ENCODE measurements at places on chromosomes 5 and 9.

DNA sequence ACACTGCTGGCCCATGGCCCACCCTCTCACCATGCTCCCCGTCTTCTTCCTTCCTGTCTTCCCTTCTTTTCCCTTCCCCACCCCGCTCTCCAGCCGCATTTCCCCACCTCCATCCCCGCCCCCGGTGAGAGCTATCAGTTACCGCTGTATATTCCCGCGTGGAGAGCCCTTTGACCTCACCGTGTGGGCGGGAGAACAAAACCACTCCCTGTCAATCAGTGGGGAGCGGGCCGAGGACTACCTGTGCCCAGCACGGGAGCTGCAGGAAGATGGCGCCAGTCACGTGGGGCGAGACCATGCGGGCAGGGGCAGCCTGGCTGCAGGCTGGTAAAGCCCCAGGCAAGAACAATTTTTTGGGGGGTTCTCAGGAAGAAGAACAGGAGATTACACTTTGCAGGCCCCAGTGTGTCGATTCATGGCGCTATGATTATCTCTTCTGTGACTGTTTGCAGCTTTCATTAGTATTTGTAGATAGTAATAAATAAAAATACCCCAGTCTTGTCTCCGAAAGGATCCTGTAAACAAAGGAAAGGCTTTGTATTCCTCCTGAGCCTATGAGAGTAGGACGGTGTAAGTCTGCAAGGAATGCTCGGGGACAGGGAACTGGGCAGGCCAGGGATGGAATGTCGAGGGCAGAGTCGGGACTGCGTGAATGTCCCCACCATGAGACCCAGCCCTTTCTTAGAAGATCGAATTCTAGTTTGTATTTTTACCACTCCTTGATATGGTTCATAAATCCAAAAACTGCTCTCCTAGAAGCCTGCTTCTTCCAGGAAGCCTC, 14.8 kb upstream of the DMRT1 start:
- H3K27me3 ChIP-seq = no peaks in the 10 kb centered on the region
- H3K27ac ChIP-seq = no peak overlapping the region
- DNase-seq = no peak
- H3K4me1 ChIP-seq = no peaks in the 10 kb centered on the region

- no peak for DNase-seq
- no peak overlapping the region for H3K4me3 ChIP-seq
- no peak overlapping the region for H3K27ac ChIP-seq
- H3K4me1 ChIP-seq = no peaks in the 10 kb centered on the region
- H3K27me3 ChIP-seq = peaks cover 20% of the 10 kb centered on the region
Observed at GRCh38 chr9:87731321-87731720, 5.4 kb downstream of the CTSL start.

DNA sequence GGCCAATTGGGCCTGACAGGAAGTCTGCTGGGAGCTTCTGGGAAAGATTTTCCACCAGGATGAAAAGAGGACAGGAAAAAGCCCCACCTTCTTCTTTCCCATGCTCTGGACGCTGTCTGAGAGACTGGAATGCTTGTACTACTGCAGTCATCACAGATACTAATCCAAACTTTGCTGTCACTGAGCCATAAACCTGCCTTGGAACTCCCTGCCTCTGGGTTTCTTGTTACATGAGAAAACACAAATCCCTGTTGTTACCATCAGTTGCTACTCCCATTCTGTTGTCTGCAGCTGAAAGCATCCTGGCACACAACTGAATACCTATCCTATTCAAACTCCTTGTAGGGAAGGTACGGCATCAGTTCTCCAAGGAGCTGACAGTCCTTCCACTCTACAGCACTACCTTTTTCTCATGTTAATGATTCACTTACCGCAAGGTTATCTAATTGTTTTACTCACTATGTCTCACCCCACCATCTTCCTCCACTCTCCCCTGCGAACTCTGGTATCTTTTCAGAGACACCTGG, 167.5 kb downstream of the CDK5RAP2 start:
- no peaks in the 10 kb centered on the region for H3K4me1 ChIP-seq
- H3K27me3 ChIP-seq = no peaks in the 10 kb centered on the region
- peaks cover 22% of the 10 kb centered on the region for H3K36me3 ChIP-seq
- H3K27ac ChIP-seq = no peak overlapping the region
- H3K4me3 ChIP-seq = no peak overlapping the region

- no peaks in the 10 kb centered on the region for H3K4me1 ChIP-seq
- H3K4me3 ChIP-seq = no peak overlapping the region
- no peaks in the 10 kb centered on the region for H3K36me3 ChIP-seq
- no peaks in the 10 kb centered on the region for H3K27me3 ChIP-seq
Observed at GRCh38 chr5:110463106-110463505, 263.4 kb downstream of the TMEM232 start.

GRCh38 chr5:82155305-82155704, 122.8 kb downstream of the RPS23 start:
- no peaks in the 10 kb centered on the region for H3K36me3 ChIP-seq
- no peak overlapping the region for H3K27ac ChIP-seq
- no peaks in the 10 kb centered on the region for H3K27me3 ChIP-seq
- no peak for DNase-seq
- no peak overlapping the region for H3K4me3 ChIP-seq
- H3K4me1 ChIP-seq = no peaks in the 10 kb centered on the region

GRCh38 chr5:106121972-106122605, 1548.6 kb downstream of the EFNA5 start:
- no peaks in the 10 kb centered on the region for H3K4me1 ChIP-seq
- peak; percentile 16 for DNase-seq
- H3K4me3 ChIP-seq = no peak overlapping the region
- no peaks in the 10 kb centered on the region for H3K27me3 ChIP-seq
- no peak overlapping the region for H3K27ac ChIP-seq

DNA sequence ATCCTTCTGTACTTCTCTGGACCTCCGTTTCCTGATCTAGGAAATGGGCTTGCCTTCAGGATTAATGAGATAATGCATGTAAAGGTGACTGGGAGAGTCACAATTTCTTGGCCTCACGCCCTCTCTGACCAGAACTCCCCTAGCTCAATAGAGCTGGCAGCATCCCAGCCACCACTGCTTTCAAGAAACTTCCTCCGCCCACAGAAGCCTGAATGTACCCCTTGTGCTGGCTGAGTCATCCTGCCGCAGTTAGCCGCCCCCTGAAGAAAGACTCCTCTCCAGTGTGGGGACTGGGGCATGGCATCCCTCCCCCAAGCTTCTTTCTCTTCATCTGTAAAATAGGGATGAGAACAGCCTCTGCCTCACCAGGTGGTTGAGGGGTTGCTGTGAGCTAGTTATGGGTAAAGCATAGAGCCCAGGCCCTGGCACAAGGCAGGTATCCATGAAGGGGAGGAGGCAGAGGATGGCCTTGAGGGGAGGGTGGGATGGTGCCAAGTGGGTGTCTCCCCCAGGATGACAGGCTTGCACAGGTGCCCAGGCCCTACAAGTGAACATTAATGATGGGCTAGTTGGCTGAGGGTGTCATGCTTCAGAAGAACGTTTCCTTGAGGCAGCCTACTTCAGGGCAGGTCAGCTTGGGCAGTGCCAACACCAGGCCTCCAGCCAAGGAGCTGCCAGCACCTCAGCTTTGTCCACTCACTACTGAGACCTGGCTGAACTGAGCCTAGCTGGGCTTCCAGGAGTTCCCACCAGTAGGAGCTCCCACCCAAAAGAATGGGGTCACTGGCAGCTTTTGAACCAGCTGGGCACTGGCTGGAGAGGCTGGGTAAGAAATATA, 3.4 kb downstream of the PDLIM4 start:
- peak overlapping the region; percentile 49 for H3K27ac ChIP-seq
- H3K4me1 ChIP-seq = peaks cover 40% of the 10 kb centered on the region
- H3K27me3 ChIP-seq = peaks cover 11% of the 10 kb centered on the region
- H3K36me3 ChIP-seq = no peaks in the 10 kb centered on the region
- DNase-seq = peak; percentile 88

DNA sequence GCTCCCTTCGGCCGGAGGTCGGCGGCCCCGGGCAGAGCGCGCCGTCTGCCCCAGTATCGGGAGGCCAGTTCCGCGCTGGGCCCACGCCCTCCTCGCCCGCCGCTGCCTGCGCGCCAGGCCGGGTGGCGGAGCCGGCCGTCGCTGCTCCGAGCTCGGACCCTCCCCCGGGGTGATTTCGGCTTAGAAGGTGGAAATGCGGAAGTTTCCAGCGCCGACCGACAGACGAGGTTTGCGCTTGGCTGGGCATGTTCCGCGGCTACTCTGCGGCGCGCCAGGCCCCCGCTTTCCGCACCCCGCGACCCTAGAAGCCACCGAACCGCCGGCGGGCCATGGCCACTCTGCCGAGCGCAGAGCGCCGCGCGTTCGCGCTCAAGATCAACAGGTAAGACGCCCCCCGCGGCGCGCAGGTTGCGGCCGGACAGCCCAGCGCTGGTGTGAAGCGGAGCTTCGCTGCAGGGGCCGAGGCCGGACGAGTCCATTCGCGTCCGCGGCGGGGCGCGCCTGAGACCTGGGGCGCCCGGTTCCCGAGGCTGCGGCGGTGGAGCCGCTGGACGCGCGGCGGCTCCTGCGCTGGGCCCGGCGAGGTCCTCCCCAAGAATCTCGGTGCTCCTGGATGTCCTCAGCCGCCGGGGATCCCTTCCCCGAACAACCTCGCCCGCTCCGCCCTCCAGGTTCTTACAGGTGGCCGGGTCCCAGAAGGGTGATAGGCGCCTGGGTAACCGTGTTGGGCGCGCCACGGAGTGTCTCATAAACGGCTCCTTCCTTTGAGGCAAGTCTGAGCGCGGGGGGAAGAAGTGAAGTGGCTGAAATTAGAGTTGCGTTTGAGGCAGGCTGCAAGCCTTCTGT, at the start of gene DOCK8:
Gene DOCK8, plus strand, starts transcription at position 218 of the 846 bp plus-strand sequence. Its CDS starts 112 bp downstream, at position 330.
- peak within 1 kb of the TSS; percentile 36 for H3K27ac ChIP-seq
- DNase-seq = peak; percentile 73
- H3K36me3 ChIP-seq = no peaks in the 10 kb centered on the region
- H3K4me1 ChIP-seq = peaks cover 9% of the 10 kb centered on the region

DNA sequence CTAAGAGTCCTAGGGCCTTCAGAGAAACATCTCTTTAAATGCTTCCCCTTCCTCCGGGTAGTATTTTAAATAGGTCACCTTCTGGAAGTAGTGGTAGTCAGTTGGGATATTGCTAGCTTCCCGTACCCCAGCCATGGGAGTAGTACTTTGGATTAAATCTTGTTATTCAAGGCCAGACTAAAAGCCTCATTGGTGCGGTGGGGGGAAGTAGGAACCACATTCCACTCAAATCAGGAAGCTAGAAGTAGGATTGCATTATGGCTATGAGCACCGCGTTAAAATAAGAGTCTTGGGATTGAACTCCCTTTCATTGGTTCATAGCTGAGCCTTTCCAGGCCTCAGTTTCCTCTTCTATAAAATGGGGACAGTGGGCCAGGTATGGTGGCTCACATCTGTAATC, 6.7 kb downstream of the KCNIP1 start:
- DNase-seq = no peak
- H3K36me3 ChIP-seq = no peaks in the 10 kb centered on the region
- no peak overlapping the region for H3K4me3 ChIP-seq
- peaks cover under 1% of the 10 kb centered on the region for H3K27me3 ChIP-seq
- no peaks in the 10 kb centered on the region for H3K4me1 ChIP-seq

GRCh38 chr5:117863586-117864296, 1124.6 kb downstream of the DTWD2 start:
- H3K4me3 ChIP-seq = no peak overlapping the region
- no peak for DNase-seq
- no peaks in the 10 kb centered on the region for H3K27me3 ChIP-seq
- no peaks in the 10 kb centered on the region for H3K36me3 ChIP-seq

GRCh38 chr5:60903356-60903755, 41.5 kb downstream of the ERCC8 start:
- DNase-seq = no peak
- no peaks in the 10 kb centered on the region for H3K4me1 ChIP-seq
- H3K36me3 ChIP-seq = peaks cover 19% of the 10 kb centered on the region
- H3K27me3 ChIP-seq = no peaks in the 10 kb centered on the region

DNA sequence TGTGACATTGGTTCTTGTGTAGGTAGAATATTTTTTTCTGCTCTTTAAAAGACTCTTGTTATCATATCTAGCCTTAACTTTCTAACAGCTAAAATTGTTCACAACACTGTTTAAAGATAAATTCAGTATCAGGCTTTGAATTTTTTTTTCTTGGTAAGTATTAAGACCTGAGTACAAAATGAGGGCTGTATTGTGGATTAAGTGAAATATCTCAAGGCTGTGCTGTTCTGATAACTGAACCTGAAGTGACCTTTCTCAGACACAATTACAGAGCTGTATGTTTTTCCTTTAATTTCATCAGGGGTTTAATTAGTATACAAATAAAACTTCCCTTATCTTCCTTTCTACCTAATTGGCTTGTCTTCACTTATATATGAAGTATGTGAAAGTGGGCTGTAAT, 290.5 kb downstream of the CCDC171 start:
- no peak for DNase-seq
- H3K4me3 ChIP-seq = no peak overlapping the region
- no peaks in the 10 kb centered on the region for H3K4me1 ChIP-seq
- no peaks in the 10 kb centered on the region for H3K36me3 ChIP-seq
- no peak overlapping the region for H3K27ac ChIP-seq

GRCh38 chr9:113946496-113947115, 70.5 kb downstream of the ZNF618 start:
- no peak overlapping the region for H3K4me3 ChIP-seq
- no peaks in the 10 kb centered on the region for H3K27me3 ChIP-seq
- H3K36me3 ChIP-seq = no peaks in the 10 kb centered on the region
- no peak for DNase-seq

DNA sequence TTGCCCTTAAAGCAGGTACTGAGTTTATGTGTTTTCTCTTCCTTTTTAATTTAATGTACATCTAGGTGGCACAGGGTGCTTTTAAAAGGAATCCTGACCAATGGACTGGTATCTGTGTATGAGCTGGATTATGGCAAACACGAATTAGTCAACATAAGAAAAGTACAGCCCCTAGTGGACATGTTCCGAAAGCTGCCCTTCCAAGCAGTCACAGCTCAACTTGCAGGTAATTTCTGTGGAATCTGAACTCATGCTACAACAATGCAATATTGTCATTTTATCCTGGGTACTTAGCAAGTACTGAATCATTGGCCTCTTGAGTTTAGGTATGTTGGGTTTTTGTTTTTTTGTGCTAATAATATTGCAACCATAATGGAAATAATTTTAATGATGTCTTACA, 14.4 kb upstream of the TMOD1 start:
- H3K27me3 ChIP-seq = no peaks in the 10 kb centered on the region
- no peak overlapping the region for H3K27ac ChIP-seq
- DNase-seq = no peak
- H3K4me3 ChIP-seq = no peak overlapping the region
- peaks cover 30% of the 10 kb centered on the region for H3K36me3 ChIP-seq
- no peaks in the 10 kb centered on the region for H3K4me1 ChIP-seq

DNA sequence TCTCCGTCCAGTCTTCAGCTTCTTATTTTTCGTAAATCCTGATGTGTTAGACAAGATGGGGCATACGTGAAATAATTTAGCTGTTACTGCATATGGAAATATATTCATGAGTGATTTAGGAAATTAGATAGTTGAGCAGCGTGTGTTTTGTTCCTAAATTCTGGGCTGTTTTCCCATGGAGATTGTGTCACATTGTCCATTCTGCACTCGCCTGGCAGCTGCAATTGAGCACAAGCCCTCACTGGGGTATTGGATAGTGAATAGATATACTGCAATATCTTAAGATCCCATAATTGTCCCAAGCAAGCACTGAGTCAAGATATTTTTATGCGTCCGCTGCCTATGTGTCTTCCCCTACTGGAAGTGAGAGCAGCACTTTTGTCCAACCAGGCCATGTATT, 1027.1 kb upstream of the WWC1 start:
- H3K4me1 ChIP-seq = no peaks in the 10 kb centered on the region

GRCh38 chr9:127014216-127014909, 99.8 kb downstream of the RALGPS1 start:
- no peak overlapping the region for H3K27ac ChIP-seq
- H3K4me1 ChIP-seq = no peaks in the 10 kb centered on the region
- DNase-seq = no peak
- H3K4me3 ChIP-seq = no peak overlapping the region
- H3K27me3 ChIP-seq = peaks cover 16% of the 10 kb centered on the region
- H3K36me3 ChIP-seq = no peaks in the 10 kb centered on the region

- peaks cover 88% of the 10 kb centered on the region for H3K36me3 ChIP-seq
- no peak for DNase-seq
- H3K4me1 ChIP-seq = peaks cover 70% of the 10 kb centered on the region
- peak overlapping the region; percentile 97 for H3K27ac ChIP-seq
- H3K27me3 ChIP-seq = no peaks in the 10 kb centered on the region
- H3K4me3 ChIP-seq = no peak overlapping the region
Observed at GRCh38 chr5:14705556-14705955, 41.0 kb downstream of the OTULIN start.
